IPS-NIHi11 (cell line): ENCODE measurements at places on chromosomes 11 and 22.

DNA sequence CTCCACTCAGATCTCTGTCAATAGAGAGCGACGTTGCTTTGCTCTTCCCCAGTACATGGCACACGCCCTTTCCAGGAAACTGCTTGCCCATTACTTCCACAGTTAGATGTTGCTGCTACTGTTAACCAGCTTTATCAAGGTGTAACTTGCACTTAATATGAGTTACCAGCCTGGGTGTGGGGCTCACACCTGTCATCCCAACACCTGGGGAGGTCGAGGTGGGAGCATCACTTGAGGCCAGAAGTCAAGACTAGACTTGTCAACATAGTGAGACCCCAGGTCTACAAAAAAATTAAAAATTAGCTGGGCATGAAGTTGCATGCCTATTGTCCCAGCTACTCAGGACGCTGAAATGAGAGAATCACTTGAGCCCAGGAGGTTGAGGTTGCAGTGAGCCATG, 177.1 kb upstream of the B3GAT1 start:
- no peak for DNase-seq

DNA sequence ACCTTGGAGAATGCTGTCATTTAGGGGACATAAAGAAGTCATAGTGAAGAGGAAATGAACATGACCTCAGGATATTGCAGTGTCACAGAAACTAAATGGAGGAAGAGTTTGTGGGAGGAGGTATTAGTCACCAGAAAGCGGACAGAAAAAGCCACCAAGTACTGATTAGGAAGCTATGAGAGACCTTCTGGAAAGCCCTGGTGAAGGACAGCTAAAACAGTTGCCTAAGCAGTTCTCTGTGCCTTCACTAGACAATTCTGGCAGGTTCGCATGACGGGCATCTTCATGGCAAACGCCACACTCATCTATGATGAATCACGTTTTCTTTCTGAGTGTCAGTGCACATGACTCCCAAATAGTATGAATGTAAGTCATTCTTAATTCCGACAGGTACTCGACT, 325.8 kb downstream of the C11orf87 start:
- DNase-seq: no peak

- no peak for DNase-seq
Measured at GRCh38 chr11:106420048-106420665, 342.7 kb downstream of the AASDHPPT start.

DNA sequence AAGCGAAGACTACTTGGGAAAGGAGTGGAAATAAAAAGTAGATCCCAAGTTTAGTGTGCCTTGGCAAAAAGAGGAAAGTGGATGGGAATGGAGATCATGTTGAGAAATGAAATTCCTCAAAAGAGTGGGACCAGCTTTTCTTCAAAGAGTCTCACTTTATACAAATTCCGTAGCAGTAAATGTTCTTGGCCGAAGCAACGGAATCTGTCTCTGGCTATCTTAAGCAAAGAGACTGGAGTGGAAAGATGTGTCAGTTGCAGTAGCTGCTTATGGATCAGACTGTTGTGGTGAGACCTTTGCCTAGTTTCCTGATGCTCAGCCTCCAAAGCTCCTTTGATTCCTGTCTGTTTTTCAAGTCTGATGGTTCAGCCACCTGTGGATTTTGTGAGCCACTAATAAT, 73.6 kb downstream of the CSTPP1 start:
- DNase-seq: no peak

DNA sequence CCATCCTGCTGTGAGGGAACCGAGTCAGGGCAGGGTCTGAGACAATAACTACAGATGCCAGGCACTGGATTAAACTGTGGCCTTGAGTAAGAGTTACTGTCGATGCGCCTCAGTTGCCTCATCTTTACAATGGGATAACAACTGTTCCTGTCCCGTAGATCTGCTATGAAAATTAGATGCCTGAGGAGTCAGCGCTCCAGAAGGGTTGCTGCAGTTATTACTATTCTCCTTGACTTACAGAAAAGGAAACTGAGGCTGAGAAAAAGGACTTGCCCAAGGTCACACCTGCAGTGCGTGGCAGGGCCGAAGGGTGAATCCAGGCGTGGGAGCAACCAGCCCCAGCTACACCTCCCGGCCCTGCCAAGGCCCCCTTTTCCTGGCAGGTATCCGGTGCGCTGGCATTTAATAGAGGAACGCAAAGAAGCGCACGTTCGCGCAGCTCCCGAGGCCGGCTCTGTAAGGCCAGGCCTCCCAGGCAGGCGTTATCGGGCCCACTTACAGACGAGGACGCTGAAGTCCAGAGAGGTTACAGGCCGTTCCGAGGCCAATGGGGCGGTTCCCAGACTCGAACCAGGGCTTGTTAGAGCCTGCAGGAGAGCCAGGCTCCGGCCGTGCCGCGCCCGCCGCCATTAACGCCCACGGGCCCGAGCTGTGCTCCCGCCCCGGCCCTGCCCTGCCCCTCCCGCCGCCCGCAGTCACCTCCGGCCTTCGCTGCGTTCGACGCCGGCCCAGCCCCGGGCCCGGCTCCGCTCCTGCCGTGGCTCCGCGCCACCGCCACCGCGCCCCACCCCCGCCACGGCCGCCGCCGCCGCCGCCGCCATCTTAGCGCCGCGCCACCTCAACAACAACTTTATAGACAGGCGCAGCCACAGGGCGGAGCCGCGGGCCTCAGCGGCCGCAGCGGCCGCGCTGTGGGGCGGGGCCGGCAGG, at the start of gene C11orf68:
Gene C11orf68 (minus strand): TSS at position 852 of the 930 bp plus-strand sequence. CDS start 31 bp downstream, at position 821.
- DNase-seq: no peak

DNA sequence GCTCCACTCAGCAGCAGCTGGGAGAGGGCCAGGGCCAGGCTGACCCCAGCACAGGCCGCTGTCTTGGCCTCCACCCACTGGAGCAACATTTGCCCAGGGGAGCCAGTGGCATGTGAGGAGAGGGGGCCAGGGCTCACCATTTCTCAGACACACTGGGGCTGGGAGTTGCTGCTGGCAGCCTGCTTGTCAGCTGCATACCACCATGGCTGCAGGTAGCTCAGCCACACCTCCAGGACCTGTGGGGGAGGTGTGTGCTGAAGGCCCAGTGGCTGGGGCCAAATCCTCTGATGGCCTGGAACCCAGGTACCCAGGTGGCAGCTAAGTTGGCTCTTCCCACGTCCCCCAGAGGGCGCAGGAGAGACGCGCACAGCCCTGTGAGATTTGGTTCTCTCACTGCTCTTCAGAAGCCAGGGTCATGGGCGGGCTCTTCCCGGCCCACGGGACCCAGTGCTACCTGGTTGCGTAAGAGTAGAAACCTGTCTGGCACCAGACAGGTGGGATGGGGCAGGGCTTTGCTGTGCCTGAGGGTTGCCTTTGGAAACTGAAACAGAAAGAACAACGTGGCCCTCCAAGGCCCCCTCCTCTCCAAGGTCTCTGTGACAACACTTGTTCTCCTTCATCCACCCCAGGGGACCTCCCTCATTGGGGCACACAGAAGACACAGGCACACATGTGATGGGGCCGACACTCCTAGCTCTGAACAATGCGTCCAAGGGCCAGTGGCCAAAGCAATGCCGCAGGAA, 98.8 kb downstream of the MED15 start:
- peak; percentile 90 for DNase-seq

GRCh38 chr11:36454941-36455631, 55.0 kb downstream of the TRAF6 start:
- DNase-seq: peak; percentile 65

- DNase-seq: peak; percentile 97
Measured at GRCh38 chr11:131688048-131688693, 317.8 kb downstream of the NTM start.

DNA sequence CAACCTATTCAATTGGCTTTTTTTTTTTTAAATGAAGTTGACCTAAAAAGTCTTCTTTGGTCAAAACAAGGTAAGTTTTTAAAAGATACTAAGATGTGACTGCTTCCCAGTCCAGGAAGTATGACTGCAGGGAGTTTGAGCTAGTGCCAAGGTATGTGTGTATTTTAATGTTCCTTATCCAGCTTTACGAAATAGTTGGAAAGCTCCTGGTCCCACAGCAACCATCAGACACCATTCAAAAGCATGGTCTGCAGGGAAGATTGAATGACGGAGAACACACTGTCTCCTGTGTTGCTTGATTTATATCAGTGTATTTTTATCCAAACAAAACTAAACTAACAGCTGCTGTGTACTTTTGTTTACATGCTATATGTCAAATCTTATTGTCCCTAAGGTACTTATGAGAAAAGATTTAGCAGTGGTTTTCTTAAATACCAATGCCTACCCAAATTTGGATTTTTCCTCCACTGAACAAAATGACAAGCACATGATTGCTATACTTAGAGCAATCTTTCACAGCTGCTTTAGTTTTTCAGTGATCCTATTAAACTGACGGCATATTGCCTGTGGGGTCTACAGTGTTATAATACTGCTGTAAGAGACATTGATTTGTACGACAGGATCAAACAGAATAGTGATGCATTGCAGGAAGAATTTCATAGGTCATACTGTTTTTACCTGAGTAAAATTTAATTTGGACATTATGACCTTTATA, 122.9 kb downstream of the DCDC1 start:
- no peak for DNase-seq

DNA sequence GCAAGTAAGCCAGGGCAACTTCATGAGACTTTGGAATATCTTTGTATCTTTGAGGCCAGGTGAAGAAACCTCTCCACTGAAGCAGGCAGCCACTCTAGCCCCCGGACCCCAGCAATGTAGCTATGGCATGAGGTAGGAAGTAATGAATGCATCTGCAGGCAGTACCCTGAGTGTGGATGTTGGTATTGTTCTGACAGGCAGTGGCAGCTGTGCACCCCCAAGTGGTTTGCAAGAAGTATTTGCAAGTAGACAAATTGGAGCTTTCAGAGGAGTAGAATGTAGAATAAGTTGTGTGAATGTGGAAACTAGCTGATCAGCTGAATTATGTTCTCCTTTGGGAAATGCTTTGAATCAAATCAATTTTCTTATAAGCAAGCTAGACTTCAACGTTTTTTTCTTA, 194.4 kb upstream of the PGR start:
- DNase-seq: no peak

GRCh38 chr22:42283278-42284201, 13.1 kb upstream of the TCF20 start:
- DNase-seq: peak; percentile 54

GRCh38 chr11:84518631-84519183, 1108.4 kb downstream of the DLG2 start:
- no peak for DNase-seq

- DNase-seq: no peak
Measured at GRCh38 chr11:65928667-65929066, 9.4 kb downstream of the DRAP1 start.

GRCh38 chr11:118078911-118079411, 2.1 kb downstream of the TMPRSS4 start:
- no peak for DNase-seq

GRCh38 chr22:22408731-22409696, 99.5 kb downstream of the ZNF280B start:
- DNase-seq: peak; percentile 68

GRCh38 chr22:49402169-49402568, 425.5 kb downstream of the BRD1 start:
- no peak for DNase-seq

- DNase-seq: no peak
Measured at GRCh38 chr11:9073466-9074225, 17.8 kb downstream of the SCUBE2 start.

DNA sequence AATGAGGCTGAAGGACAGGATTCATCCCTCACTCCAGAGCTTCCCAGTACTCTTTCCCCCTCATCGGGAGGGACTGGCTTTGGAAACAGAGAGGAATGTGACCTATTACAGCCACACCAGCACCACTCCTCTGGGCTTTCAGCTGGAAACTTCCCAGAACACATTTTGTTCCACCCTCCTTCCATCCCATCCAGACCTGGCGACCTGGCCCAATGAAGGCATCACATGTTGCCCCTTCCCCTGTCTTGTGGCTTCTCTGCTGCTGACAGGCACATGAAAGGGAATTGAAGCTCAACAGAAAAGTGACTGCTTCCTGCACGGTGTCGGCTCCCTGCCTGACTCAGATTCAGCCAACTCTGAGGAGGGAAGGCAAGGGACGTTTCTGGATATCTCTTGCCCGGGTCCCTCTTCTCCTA, 19.1 kb downstream of the IRAG1 start:
- DNase-seq: no peak

GRCh38 chr11:66325263-66325671, 8.4 kb upstream of the CD248 start:
- DNase-seq: no peak

DNA sequence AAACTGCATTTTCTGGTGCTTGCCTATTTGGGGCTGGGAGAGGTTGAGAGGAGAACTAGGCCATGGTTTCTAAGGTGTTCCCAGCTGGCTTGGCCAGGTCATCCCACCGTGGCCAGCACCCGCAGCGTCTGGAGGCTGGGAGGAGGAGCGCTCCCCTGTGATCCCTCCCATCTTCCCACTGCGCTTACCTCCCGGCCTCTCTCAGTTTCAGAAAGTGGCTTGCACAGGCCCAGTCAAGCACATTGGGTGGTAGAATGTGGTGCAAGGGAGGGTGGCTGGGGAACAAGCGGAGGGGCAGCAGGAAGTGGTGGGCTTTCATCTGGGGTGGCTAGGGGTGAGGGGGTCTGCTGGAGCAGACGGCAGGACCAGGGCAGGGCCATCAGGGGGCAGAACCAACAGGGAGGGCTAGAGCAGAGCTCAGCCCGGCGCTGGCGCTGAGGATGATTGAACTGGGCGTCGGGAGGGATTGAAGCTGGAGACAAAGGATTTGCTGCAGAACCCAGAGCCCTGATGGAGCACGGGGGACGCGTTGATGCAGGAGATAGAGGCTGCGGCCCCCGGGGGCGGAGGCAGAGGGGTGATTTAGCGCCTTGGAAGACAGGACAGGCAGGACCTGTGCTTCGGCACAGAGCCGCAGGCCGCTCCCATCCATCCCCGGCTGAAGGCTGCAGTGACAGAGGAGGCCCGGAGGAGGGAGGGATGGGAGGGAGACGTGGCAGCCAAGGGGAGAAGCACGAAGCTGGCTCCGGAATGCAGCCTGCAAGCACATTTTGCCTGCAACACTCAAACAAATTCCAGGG, 76.0 kb downstream of the TRIM29 start:
- peak; percentile 69 for DNase-seq

GRCh38 chr11:1391165-1392075, 1.7 kb downstream of the BRSK2 start:
- peak; percentile 61 for DNase-seq

DNA sequence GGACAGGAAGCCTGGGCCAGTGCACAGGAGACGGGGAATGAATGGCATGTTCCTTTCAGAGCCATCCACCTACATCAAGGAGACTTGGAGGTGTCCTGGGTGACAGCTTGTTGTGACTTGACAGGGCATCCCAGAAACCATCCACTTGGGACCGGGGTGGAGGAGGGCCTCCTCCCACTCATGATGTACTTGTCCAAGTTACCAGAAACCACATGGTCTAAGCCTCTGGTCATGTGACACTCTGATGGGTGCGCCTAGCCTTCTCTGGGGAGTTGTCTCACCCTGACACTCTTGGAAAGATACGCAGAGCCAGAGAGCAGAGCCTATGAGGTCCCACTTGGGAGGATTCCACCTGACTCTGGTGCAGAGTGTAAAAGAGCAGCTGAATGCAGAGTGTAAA, 21.6 kb upstream of the FXYD6 start:
- no peak for DNase-seq

- no peak for DNase-seq
Measured at GRCh38 chr22:39728236-39728860, 157.8 kb downstream of the CACNA1I start.

- no peak for DNase-seq
Measured at GRCh38 chr11:65571940-65572339, 398 bp upstream of the FAM89B start.

- DNase-seq: no peak
Measured at GRCh38 chr11:71489311-71490043, 36.5 kb downstream of the NADSYN1 start.

GRCh38 chr11:35324183-35324886, 95.0 kb downstream of the SLC1A2 start:
- DNase-seq: no peak
